ENCODE measurements at places on chromosomes 5 and 9. TPM values are rescaled to one million over a fixed set of nuclear protein-coding genes. Genes with fewer than 3 reads are reported as not detected.

GRCh38 chr5:99607124-99607523, 678.3 kb upstream of the CHD1 start:
- no peak for DNase-seq
- no peaks in the 10 kb centered on the region for H3K36me3 ChIP-seq
- H3K4me3 ChIP-seq, result no peak overlapping the region
- no peaks in the 10 kb centered on the region for H3K27me3 ChIP-seq

DNA sequence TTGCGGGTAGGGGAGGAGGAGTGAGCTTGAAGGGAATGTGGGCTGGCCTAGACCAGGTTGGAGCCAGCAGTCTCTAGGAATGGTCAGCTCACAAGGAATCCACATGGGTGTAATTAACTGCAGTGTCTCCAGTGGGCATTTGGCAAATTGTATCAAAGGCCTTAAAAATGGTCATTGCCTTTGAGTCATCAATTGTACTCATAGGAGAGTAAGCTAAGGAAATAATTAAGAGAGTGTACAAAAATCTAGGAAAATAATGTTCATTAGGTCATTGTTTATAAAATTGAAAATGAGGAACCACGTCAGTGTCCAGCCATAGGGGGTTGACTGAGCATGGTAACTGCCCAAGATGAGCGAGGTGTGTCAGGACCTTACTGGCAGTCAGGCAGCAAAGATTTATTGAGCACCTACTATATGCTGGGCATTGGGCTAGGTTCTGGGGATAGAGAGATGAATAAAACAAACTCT, 29.8 kb upstream of the RPL26L1 start:
- H3K36me3 ChIP-seq, result no peaks in the 10 kb centered on the region
- DNase-seq, result no peak
- no peaks in the 10 kb centered on the region for H3K27me3 ChIP-seq
- no peak overlapping the region for H3K4me3 ChIP-seq
- H3K27ac ChIP-seq, result no peak overlapping the region

DNA sequence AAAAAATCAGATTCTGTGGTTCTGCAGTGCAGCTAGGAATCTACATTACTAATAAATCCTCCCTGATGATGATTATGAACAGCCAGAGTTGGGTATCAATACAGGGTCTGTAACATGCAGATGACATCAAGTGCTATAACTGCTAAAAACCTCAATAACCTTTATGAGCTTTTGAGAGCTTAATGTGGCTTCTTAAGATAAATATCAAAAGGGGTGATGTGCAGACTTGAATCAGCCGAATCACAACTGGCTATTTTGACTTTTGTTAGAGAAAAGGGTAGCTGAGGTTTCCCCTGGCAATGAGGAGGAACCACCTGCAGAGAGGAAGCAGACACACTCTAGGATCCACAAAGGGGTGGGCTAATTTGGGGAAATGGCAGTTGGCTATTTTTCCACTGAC, 30.2 kb downstream of the CAPSL start:
- H3K27ac ChIP-seq, result no peak overlapping the region
- DNase-seq, result peak; percentile 9
- H3K36me3 ChIP-seq, result peaks cover 6% of the 10 kb centered on the region
- peaks cover 11% of the 10 kb centered on the region for H3K4me1 ChIP-seq
- no peaks in the 10 kb centered on the region for H3K27me3 ChIP-seq

GRCh38 chr5:102523541-102524175, 24.9 kb upstream of the SLCO6A1 start:
- H3K36me3 ChIP-seq, result no peaks in the 10 kb centered on the region
- no peak overlapping the region for H3K4me3 ChIP-seq
- H3K4me1 ChIP-seq, result no peaks in the 10 kb centered on the region
- no peaks in the 10 kb centered on the region for H3K27me3 ChIP-seq
- DNase-seq, result no peak
- no peak overlapping the region for H3K27ac ChIP-seq

DNA sequence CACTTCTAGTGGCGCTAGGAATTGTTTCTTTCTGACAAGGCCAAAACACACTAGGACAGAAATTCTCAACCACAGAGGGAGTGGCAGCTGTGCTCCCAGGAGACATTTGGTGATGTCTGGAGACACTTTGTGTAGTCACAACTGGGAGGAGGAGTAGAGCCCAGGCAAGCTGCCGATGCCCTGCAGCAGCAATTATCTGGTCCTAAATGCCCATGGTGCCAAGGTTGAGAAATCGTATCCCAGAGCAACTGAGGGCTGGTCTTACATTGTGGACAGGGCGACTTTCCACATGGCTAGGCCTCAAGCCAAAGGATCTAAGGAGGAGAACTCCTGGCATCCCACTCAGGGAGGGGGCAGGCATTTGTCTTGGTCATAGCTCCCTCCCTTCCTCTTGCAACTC, 259.9 kb downstream of the GADD45G start:
- no peaks in the 10 kb centered on the region for H3K36me3 ChIP-seq
- no peaks in the 10 kb centered on the region for H3K4me1 ChIP-seq
- H3K4me3 ChIP-seq, result no peak overlapping the region
- H3K27ac ChIP-seq, result no peak overlapping the region
- no peaks in the 10 kb centered on the region for H3K27me3 ChIP-seq

GRCh38 chr9:132216861-132217619, 55.2 kb downstream of the NTNG2 start:
- no peak overlapping the region for H3K4me3 ChIP-seq
- no peak for DNase-seq
- H3K4me1 ChIP-seq, result peaks cover 5% of the 10 kb centered on the region

DNA sequence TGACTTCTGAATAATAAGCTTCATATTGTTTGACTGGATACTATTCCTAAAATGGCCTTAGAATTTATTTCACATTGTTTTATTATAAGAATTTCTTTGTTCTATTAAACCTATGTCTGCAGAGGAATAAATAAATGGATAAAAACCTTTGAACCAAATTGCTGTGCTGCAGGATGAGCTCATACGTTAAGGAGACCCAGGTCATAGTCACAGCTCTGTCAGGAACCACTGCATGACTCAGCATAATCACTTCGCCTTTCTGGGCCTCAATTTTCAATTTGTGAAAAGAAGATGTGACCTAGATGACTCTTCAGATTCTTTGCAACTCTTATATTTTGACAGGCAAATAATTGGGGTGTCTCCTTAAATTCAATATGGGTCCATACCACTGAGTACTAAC, 36.7 kb upstream of the HMHB1 start:
- H3K27ac ChIP-seq, result no peak overlapping the region
- no peaks in the 10 kb centered on the region for H3K4me1 ChIP-seq
- H3K4me3 ChIP-seq, result no peak overlapping the region
- H3K36me3 ChIP-seq, result no peaks in the 10 kb centered on the region
- no peak for DNase-seq

DNA sequence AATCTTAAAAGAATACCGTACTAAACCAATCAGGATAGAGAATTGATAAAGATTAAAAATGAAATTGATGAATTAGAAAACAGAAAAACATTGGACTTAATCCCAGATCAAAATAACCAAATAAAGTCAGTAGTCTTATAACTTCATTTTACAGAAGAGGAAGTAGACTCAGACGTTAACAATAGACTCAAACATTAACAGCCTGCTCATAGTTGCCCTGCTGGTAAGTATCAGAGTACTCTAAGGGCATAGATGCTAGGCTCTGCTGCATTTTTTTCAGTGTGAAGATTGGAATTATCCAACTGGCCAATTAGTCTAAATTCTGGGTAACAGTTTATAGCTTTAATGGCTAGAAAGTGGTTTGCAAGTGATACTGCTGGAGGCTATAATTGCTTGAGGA, 42.9 kb downstream of the ADGRV1 start:
- H3K27ac ChIP-seq, result no peak overlapping the region
- peaks cover 2% of the 10 kb centered on the region for H3K4me1 ChIP-seq
- H3K4me3 ChIP-seq, result no peak overlapping the region
- no peak for DNase-seq

DNA sequence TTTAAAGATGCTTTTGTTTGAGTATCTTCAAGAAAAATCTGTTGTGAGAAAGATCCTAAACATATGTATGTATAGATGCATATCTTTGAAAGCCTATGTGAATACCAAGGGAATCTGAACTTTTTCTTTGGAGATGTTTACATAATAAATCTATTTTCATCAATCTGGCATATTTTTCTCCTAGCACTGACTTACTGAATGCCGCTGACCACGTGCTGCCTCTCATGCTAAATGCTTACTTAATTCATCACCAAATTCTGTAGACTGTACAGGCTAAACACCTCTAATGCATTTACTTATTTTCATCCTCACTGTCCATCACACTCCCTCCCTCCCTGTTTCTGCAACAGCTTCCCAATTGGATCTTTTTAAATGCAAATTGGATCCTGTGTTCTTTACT, 566.2 kb upstream of the WWC1 start:
- H3K36me3 ChIP-seq, result no peaks in the 10 kb centered on the region
- peaks cover 52% of the 10 kb centered on the region for H3K4me1 ChIP-seq
- DNase-seq, result no peak
- H3K27ac ChIP-seq, result no peak overlapping the region
- no peak overlapping the region for H3K4me3 ChIP-seq

DNA sequence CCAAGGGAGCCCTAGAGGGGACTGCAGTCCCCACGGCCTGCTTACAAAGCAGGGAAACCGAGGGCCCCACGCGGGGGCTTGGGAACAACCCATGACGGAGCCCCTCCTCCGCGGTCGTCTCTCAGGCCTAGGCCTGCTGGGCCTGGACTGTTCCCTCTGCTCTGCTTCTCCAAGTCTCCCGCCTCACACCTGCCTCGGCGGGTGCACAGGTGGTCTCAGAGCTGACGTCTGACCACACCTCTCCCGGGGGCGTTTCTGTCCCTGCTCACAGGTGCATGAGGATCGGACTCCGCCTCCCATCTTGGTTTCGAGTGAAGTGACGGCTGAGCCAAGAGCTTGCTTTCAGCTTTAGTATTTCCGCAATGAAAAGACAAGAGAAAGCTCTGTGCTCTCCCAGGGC, 72.1 kb downstream of the MRPL36 start:
- no peaks in the 10 kb centered on the region for H3K36me3 ChIP-seq
- H3K4me3 ChIP-seq, result no peak overlapping the region
- DNase-seq, result peak; percentile 58
- H3K27ac ChIP-seq, result no peak overlapping the region

- H3K27ac ChIP-seq, result no peak overlapping the region
- H3K36me3 ChIP-seq, result no peaks in the 10 kb centered on the region
- no peaks in the 10 kb centered on the region for H3K4me1 ChIP-seq
- no peak overlapping the region for H3K4me3 ChIP-seq
Observed at GRCh38 chr9:117649126-117649525, 55.1 kb upstream of the TLR4 start.

DNA sequence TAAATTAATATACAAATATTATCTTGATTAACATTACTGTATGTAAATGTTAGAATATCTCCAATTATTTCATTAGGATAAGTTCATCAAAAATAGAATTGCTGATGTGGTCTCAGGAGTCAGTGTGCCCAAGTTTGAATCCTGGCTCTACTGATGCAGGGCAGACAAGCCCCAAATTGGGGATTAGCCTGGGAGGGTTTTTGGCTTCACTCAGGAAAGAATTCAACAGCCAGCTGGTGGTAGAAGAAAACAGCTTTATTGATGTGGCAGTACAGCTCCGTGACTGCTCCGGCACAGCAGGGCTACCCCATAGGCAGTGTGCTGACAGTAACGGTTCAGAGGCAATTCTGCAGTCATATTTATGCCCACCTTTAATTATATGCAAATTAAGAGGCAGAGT, 32.5 kb downstream of the COL27A1 start:
- no peaks in the 10 kb centered on the region for H3K4me1 ChIP-seq
- H3K27ac ChIP-seq, result no peak overlapping the region
- DNase-seq, result no peak
- no peak overlapping the region for H3K4me3 ChIP-seq

DNA sequence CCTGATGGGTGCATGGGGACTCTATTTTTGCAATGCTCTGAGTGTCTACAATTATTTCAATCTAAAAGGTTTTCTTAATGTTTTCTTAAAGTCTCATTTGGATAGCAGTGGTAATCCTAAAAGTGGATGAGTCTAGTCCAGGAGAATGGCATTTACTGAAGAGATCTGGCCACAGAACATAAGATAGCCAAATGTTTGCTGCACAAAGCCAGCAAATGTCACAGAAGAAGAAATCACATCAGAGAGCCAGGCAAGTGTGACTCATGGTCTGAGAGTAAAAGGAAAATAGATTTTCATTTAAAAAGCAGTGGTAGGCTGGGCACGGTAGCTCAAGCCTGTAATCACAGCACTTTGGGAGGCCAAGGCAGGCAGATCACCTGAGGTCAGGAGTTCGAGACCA, 352.7 kb upstream of the GRAMD2B start:
- DNase-seq, result no peak
- H3K4me1 ChIP-seq, result no peaks in the 10 kb centered on the region
- H3K27ac ChIP-seq, result no peak overlapping the region
- H3K36me3 ChIP-seq, result peaks cover 3% of the 10 kb centered on the region
- no peak overlapping the region for H3K4me3 ChIP-seq

DNA sequence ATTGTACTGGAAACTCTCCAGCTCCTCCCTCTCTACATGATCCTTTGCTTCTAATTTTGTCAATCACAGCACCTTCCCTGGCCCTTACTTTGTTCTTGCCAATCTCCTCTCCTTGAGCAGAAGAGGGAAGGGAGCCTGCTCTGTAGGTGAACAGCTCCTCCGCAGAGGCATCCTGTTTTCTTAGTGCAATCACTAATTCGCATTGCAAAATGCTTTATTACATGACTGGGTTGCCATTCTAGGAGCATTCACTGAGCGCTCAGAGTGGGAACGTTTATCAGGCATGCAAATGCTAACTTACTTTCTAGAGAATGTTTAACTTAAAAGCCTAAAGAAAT, 416 bp upstream of the SNX18 start:
- peaks cover 25% of the 10 kb centered on the region for H3K27me3 ChIP-seq
- no peak for DNase-seq

DNA sequence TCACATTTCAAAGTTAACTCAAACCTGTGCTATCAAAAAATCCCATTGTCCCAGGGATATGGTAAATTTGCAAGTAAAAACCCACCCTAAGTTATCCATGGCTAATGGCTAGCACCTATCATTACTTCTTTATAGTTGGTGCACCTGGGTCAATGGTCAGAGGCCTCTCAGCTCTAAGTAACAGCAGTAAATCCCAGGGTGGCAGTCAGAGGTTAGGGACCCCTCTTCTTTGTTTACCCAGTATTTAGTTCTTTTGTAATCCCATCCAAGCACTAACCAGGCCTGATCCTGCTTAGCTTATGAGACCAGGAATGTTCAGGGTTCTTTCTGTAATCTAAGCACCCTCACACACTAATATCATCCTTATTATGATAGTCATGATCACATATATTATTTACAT, 52.1 kb upstream of the WWC1 start:
- no peak overlapping the region for H3K4me3 ChIP-seq
- H3K4me1 ChIP-seq, result no peaks in the 10 kb centered on the region
- no peaks in the 10 kb centered on the region for H3K36me3 ChIP-seq
- no peak overlapping the region for H3K27ac ChIP-seq
- H3K27me3 ChIP-seq, result peaks cover 21% of the 10 kb centered on the region

The FRMPD1 gene
- total RNA-seq, result 0.12 TPM

The ELOVL7 gene
- 7.0 TPM for total RNA-seq

The NTRK2 gene
- total RNA-seq, result not detected

The N4BP3 gene
- total RNA-seq, result 58.2 TPM

The PCDHA4 gene
- total RNA-seq, result 12.5 TPM
